AG09309 (cell line): ENCODE measurements at places on chromosomes 3 and 15.

- no peak for DNase-seq
Measured at GRCh38 chr15:41517895-41518449, 4.3 kb upstream of the LTK start.

DNA sequence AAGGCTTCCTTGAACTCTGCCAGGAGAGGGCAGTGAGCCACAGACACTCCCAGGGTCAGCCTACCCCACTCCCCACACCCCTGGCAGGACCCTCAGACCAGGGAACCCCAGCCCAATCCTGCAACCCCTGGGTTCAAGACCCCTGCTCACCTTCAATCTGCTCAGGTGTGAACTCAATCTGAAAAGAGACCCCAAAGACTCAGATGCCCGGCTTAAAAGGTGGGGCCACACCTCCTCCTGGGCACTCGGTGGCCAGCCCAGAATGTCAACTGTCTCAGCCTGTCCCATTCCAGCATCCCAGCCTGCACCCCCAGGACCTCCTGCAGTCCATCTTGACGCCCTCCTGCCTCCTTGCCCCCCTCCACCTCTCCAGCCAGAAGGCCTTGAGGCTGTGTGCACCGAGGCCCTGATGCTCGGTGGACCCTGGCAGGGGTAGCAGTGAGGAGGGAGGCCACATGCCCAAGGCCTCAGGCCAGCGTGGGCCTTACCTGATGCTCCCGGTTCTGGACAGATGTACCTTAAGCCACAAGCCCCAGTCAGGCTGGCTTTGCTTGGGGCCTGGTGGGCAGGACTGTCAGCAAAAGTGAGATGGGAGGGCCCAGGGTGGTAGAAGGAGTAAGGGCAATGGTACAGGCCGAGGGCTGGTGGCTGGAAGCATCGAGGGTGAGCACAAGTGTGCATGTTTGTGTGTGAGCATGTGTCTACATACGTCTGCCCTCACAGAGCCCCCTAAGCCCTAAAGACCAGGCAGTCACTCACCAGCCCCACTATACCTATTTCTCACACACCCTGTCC, 2.2 kb downstream of the MYL3 start:
- DNase-seq, result no peak

GRCh38 chr3:141094790-141095545, 43.8 kb downstream of the SPSB4 start:
- DNase-seq, result no peak

GRCh38 chr15:22951381-22952280, 28.5 kb downstream of the CYFIP1 start:
- no peak for DNase-seq

DNA sequence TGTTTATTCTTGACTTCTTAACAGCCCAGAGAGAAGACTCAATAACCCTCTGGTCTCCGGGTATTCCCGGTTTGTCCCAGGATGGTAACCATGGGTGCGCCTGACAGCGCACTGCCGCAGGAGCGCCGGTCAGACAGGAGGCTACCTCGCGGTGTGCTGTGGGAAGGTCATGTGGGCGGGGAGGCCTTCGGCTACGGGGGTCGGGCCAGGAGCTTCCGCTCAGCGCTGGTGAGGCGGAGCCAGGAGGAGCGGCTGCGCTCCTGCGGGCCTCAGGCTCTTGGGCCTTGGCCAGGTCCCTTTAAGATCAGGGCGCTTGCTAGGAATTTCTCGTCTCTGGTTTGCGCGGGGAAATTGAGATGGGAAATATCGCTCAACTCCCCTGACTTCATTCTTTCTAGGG, 182.3 kb upstream of the NDN start:
- no peak for DNase-seq

DNA sequence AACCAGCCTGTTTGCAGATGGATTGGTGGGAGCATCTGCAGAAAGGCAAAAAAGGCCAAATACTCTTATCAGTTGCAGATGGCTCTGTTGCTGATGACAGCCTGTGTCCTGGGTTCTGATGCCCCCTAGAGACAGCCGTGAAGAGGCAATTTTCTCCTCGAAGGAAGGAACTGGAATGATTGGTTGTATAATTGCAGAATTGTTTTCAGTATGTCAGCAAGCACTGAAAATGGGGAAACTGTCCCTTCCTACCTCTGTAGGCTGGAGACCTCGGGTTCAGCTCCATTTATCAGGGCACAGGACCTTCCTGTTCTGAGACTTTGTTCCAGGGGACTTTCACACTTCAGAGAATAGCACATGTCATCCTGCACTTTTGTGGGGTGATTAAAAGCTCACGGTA, 103.0 kb downstream of the PGPEP1L start:
- DNase-seq, result no peak

DNA sequence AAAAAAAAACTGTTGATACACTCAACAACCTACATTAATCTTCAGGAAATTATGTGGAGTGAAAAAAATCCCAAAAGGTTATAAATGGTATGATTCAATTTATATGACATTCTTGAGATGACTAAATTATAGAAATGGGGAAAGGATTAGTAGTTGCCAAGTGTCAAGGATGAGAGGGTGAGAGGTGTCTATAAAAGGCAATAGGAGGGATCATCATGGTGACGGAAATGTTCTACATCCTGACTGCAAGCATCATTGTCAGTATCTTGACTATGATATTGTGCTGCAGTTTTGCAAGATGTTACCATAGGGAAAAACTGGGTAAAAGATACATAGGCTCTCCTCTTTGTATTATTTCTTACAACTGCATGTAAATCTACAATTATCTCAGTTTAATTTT, 125.6 kb downstream of the FRMD5 start:
- no peak for DNase-seq

GRCh38 chr15:41423979-41424659, 7.2 kb downstream of the RTF1 start:
- DNase-seq, result no peak

DNA sequence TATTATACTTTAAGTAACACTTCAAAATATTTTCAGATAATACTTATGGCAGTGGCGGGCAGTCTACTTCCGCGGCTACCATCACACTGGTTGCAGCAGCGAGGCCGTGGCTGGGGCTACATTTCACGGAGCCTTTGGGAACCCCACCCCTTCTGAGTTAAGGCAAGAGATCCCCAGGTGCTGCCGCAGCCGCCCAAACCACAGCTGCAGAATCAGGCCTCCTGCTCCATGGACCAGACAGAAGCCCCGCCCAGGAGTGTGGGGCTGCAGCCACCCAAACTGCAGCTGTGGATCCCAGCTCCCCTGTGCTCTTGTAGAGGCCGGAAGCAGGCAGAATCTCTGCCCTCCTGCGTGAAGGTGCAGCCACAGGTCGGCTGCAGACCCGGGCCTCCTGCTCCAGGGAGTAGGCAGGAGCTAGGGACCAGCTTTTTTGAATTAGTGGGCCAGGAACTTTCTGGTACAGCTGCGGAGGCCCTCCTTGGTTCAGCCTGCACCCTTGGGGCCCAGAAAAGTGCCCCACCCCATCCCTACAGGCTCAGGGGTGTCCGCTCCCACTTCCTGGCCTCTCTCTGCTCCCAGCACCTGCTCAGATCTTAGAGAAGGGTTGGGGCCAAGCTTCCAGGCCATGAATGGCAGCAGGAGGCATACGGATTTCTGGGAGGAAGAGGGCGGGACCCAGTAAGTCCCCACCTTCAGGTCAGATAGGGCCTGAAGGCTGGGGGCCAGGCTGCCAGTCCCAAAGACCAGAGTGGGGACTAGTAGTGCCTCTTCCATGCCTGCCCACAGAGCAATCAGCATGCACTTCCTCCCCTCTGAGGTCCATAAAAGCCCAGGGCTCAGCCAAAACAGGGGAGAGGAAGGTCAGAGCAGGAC, 1188.8 kb upstream of the CADM2 start:
- no peak for DNase-seq

GRCh38 chr3:124860599-124860998, 26.6 kb downstream of the ITGB5 start:
- peak; percentile 81 for DNase-seq

- DNase-seq, result no peak
Measured at GRCh38 chr3:99920481-99921376, 103.1 kb downstream of the CMSS1 start.

GRCh38 chr15:100703032-100703578, 100.7 kb downstream of the ASB7 start:
- no peak for DNase-seq

DNA sequence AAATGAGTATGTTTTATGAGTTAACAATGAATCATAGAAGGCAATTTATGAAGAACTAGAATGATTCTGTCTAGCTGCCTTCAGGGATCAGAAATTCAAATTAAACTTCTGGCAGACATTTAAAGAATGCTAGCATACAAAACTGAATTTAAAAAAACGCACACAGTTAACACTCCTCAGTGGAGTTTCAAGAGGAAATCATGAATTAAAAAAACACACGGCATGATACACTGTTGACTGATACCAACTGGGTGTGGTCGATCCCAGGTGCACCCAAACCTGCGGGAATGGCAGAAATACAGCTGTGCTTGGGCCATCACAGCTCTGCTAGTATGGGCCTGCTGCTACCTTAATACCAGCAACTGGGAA, 526.0 kb downstream of the FOXP1 start:
- no peak for DNase-seq

- no peak for DNase-seq
Measured at GRCh38 chr3:37610529-37610928, 251.2 kb upstream of the CTDSPL start.

GRCh38 chr3:20846066-20846465, 660.1 kb upstream of the SGO1 start:
- no peak for DNase-seq

GRCh38 chr3:189853906-189854305, 222.7 kb downstream of the TP63 start:
- DNase-seq, result no peak

- no peak for DNase-seq
Measured at GRCh38 chr3:16884084-16884747, 539 bp upstream of the PLCL2 start.

DNA sequence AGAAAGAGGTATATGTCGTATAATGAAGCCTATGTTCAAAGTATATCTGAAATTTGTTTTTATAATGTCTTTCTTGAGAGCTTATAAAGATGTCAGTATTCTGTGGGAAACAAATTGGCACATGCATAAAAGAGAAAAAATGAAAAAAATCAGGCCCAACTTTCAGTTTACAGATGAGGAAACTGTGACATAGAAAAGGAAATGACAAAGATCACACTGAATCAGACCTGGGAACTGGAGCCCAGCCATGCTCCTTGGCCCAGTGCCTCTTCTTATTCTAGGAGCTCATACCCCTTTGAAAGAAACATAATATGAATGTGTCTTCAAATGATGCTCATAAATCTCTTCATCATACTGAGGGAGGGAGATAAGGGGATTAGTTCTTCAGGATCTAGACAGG, 48.4 kb downstream of the TMEM44 start:
- DNase-seq, result no peak

GRCh38 chr15:63986751-63987341, 59.4 kb downstream of the DAPK2 start:
- peak; percentile 21 for DNase-seq

- no peak for DNase-seq
Measured at GRCh38 chr15:89132611-89133507, 44.6 kb downstream of the ABHD2 start.

DNA sequence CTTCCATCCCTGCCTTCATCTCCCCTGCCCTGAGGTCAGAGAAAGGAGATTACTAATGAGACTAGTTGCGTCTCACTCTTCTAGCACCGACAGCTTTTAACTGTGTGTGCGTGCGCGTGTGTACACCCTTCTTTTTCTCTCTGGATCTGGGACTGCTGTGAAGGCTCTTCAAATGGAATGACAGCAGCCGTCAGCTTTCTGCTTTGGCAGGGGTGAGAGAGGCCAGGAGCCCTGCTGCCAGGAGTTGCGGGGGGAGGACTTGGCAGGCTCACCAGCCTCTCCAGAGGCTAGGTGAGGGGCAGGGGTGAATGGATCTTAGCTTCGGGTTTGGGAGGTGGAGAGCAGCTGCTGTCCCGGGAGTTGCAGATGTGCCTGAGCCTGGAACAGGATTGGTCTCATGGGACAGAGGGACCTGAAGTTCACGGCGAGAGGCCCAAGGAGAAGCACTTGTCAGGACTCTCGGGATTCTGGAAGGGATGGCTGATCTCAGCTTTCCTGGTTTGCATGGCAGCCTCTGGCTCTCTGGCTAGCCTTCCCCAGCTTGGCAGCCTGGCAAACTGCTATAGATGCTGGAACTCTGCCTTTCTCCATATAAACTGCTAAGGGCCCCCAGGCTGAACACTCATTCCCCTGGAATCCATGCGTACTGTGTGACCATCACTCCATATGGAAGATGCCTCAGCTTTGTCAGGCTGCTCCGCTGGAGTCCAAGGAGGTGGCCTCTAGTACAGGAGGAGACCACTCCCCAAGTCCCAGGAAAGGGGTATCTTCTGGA, 16.6 kb downstream of the TEX264 start:
- no peak for DNase-seq

- no peak for DNase-seq
Measured at GRCh38 chr15:101169495-101170071, 82.3 kb downstream of the CHSY1 start.

GRCh38 chr15:98169551-98169950, 209.0 kb downstream of the ARRDC4 start:
- no peak for DNase-seq

DNA sequence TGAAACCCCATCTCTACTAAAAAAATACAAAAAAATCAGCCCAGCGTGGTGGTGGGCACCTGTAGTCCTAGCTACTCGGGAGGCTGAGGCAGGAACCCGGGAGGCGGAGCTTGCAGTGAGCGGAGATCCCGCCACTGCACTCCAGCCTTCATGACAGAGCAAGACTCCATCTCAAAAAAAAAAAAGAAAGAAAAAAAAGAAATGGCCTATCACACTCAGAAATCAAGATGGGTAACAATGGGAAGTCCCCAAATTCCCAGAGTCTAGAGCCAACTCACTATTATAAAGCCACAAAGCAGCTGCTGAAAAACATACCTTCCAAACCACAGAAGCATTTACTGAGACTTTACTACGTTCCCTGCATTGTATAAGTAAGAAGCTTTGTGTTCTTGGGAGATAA, 7.5 kb downstream of the HDGFL3 start:
- DNase-seq, result peak; percentile 63

DNA sequence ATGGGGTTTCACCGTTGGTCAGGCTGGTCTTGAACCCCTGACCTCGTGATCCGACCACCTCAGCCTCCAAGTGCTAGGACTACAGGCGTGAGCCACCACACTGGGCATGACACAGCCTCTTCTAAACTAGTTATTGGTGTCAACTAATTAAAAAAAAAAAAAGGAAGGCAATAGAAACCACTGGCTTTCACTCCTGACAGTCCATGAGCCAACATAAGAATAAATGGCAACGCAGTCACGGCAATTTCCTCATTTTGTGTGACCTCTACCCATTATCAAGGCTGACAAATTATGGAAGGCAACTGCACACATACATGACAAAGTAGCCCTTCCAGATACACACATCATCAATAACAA, 5.9 kb downstream of the ARHGEF3 start:
- DNase-seq, result no peak

- no peak for DNase-seq
Measured at GRCh38 chr3:149886957-149887356, 73.9 kb downstream of the RNF13 start.

- no peak for DNase-seq
Measured at GRCh38 chr3:52234516-52235447, 4.2 kb downstream of the TWF2 start.
